GM04503 (cell line): ENCODE measurements at places on chromosomes 16 and 17.

DNA sequence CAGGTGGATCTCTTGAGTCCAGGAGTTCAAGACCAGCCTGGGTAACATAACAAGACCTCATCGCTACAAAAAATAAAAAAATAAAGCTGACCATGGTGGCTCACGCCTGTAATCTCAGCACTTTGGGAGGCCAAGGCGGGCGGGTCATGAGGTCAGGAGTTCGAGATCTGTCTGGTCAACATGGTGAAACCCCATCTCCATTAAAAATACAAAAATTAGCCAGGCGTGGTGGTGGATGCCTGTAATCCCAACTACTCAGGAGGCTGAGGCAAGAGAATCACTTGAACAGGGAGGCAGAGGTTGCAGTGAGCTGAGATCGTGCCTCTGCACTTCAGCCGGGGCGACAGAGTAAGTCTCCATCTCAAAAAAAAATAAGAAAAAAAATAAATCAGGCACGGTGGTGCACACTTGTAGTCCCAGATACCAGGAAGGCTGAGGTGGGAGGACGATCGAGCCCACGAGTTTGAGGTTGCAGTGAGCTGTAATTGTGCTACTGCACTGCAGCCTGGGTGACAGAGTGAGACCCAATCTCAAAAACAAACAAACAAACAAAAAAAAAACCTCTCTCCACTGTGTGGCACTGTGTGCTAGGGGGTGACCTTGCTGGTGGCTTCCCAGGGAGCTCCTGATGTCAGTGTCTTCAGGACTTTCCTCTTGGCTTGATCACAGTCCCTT is 19.8 kb upstream of the MAPK3 start:
- DNase-seq, result no peak

- no peak for DNase-seq
Measured at GRCh38 chr17:6893382-6894205, 62.1 kb upstream of the TEKT1 start.

DNA sequence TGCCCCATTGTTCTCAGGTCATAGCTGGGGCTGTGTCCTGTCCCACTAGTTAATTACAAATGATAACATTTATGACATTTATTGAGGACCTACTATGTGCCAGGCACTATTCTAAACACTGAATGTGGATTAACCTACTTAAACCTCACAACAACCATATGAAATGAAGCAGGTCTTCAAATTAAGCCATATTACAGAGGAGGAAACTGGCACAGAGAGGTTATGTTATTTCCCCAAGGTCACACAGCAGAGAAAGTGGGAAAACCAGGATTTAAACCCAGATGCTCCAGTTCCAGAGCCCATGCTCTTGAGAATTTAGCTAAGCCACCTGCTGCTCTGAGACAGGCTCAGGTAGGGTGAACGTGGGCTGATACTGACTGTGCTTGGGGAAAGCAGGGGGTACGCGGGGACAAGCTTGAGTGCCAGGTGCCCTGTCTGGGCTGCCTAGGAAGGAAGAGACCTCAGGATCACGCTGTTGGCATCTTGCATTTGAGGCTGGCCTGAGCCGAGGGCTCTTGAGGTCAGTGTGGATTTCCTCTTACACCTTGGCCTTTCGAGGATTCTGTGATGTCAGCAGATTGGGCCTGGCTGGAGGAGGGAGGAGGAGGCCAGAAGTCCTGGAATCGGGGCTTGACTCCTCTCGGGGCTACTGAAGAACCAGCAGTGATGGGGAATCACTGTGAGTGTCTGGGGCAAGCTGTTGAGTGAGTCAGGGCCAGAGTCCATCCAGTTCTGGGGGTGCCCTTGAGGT is 8.9 kb downstream of the SPNS2 start:
- no peak for DNase-seq

GRCh38 chr17:48611681-48612455 is 1.1 kb upstream of the HOXB7 start:
- DNase-seq, result no peak

DNA sequence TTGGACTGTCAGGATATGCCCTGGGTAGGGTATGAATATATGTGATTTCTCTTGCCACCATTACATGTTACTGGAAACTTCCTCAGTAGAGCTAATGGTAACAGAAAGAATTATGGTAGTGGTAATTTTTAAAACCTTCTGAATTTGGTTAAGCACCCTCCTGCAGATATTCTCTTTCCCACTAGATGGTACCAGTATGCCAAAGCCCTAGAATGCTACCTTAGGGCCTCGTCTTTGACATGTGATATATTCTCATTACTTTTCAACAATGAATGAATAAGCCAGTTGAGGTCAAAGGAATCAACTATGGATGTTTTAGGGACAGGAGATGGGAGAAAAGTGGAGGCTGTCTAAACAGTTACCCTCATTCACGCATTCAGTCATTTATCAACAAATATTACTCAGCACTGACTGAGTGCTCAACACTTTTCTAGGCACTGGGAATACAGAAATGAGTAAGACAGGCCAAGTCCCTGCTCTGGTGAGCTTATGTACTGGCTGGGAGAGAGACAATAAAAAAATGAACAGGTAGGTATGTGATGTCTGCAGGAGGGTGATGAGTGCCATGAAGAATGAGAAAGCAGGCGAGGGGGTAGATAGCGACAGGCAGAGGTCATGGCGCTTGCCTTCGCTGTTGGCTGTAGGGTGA is 14.7 kb downstream of the CDH13 start:
- DNase-seq, result no peak

DNA sequence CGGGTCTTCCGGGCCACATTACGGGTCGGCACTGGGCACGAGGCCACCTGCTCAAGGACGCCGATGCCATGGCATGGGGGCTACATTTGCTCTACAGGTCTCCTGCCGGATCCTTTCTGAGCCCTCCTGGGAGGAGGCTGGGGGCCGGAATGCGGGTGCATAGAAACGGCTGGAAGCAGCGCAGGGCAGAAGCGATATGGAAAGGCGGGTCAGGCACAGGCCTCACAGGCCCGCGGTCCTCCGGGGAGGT is 28.4 kb downstream of the AXIN1 start:
- no peak for DNase-seq

DNA sequence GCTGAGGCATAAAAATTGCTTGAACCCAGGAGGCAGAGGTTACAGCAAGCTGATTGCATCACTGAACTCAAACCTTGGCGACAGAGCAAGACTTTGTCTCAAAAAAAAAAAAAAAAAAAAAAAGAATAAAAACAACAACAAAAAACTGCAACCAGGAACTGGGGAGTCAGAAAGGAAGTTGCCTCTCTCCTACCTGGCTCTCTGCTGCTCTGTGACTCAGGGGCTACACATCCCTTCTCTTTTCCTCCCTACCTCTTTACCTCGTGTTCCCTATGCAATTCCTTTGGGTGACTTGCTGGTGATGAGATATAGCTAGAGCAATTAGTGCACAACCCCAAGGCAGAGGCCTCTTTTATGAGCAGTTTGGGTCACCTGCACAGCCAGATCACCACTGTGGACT is 95.9 kb downstream of the ABCC1 start:
- DNase-seq, result no peak
